ENCODE measurements at places on chromosomes 5 and 9.

DNA sequence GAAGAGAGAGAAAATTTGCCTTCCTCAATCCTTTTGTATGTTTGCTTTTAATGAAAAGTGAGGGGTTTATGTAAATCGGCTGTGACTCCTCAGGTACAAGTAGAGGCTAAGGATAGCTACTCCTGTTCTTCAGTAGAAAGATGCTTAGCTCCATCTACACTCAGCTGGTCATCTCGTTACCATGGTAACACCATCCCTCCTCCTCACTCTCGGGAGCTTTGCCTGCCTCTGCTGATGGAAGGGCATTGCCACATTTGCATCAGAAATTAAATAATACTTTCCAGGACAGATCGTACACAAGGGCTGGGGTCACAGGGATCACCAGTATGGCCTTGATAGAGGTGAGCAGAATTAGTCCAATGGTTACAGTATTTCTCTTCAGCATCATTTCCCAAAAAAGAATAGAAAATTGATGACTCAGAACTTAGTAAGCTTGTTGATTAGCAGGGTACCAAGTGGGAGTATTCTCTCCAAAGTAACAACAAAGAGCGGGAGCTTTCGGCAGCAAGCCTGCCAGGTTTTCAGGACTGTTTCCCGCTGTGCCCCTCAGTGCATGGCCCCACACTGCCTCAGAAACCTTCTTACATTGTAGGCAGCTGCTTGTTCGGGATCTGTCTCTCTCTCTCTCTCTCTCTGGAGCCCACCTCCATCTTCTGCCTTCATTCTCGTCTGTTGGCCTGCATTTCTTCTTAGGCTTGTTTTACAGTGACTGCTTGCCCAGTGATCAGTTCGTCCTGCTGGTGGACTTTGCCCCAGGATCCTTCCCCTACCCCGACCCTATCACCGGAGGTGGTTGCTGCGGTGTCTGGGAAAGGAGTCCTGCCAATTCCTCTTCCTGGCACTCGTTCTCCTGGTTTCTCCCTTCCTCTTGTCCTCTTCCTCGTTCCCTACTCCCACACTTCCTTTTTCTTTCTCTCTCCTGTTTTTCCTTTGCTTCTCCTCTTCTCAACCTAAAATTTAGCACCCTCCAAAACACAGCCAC is 51.9 kb upstream of the SNAPC3 start:
- DNase-seq: no peak

GRCh38 chr5:51465165-51465564 is 81.9 kb downstream of the ISL1 start:
- no peak for DNase-seq

DNA sequence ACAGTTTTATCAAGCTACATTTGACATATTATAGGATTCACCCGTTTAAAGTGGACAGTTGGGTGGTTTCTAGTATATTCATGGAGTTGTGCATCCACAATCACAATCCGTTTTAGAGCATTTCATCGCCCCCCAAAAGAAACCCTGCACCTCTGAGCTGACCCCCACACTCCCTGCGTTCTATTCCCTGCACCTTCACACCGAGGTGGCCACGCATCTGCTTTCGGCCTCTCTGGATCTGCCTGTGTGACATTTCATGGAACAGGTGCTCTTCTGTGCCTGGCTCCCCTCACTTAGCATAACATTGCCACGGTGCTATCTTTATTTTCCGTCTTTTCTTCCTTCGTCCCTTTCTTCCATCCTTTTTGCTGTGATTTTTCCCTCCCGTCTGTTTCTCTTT is 32.7 kb downstream of the HRH2 start:
- DNase-seq: no peak

DNA sequence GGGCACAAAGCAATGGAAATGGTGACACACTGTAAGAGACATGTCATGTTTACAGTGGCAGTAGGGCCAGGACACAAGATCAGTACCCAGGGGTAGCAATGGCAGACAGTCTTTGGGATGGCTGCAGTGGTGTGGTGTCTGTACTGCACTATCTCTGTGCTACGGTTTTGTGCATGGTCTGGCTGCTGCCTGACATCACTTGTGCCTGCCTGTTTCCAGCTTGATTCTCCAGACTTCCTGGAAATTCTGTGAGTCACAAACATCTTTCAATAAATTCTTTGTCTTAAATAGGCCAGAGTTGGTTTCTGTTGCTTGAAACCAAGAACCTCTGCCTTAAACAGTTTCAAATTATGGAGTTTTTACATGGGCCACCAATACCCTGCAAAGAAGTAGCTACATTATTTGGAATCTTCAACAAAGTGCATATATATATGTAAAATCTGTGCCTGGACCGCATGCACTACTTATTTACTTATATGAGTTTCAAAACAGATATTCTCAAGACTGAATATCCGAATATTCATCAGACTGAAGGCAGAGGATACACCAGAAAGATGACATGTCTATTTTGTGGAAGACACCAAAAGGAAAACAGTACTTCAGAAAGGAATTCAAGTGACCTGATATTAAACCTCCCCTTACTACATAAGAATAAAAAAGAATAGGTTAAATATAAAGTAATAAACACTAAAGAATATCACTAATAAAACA is 188.1 kb downstream of the RFX3 start:
- peak; percentile 62 for DNase-seq

- no peak for DNase-seq
Measured at GRCh38 chr5:53034832-53035231, 45.7 kb downstream of the ITGA2 start.

- DNase-seq: no peak
Measured at GRCh38 chr5:135835766-135836165, 1.3 kb downstream of the SLC25A48 start.

DNA sequence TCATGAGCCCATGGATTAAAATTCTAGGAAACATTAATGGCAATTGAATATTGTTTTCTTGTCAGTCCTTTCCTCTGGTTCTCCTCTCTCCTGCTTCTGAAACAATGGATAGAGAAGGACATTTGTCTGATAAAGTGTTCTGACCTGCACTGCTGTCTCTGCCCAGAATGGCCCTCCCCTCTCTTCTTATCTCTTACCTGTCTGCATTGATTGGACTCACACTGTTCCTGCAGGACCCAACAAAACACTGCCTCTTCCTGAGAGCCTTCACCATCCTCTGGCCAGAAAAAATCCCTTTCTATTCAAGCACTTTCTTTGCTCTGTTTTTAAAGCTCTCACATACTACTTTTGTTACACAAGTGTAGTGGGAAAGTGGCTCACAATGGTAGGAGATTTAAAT is 143.8 kb upstream of the DHFR start:
- no peak for DNase-seq

DNA sequence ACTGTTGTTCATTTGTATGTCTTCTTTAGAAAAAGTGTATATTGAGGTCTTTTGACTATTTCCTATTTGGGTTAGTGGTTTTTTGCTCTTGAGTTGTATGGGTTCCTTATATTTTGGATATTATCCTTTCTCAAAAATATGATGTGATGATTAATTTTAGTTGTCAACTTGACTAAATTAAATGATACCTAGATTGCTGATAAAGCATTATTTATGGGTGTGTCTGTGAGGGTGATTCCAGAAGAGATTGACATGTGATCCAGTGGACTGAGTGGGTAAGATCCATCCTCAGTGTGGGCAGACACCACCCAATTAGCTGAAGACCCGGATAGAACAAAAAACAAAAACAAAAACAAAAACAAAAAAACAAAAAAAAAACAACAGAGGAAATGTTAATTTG is 115.1 kb upstream of the KIF2A start:
- DNase-seq: no peak

DNA sequence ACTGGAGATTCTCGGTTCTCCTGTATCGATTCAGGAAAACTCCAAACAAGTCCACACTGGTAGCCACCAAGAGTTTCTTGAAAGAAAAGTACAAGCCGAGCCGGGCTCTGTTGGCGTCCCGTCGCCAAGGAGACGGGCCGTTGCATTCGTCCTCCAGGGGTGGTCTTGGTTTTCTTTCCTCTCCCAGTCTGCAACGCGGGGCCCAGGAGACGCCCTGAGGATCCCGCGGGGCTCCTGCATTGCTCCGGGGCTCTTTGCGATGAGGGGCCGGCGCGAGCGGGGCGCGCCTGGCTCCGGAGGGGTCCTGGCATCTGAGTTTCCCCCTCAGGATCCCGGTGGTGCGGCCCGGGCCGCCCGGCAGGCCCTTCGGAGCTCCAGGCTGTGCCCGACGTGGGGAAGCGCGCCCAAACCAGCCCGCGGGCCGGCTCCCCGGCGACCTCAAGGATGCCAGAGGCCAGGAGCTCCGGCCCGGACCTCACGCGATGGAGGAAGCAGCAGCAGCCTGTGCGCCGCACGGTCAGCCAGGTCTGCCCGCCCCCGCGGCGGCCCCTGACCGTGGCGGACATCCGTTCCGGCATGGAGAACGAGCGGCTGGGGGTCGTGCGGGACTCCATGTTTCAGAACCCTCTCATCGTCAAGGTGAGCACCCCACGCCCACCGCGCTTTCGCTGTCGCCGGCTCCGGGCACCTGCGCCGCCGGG is at the start of gene CFAP77:
CFAP77 (plus strand) TSS at position 384 of the 701 bp plus-strand sequence; CDS start at position 445, 61 bp downstream.
- DNase-seq: peak; percentile 43

GRCh38 chr9:117744369-117744768 is 40.2 kb downstream of the TLR4 start:
- no peak for DNase-seq

GRCh38 chr5:135700731-135701130 is 121.9 kb upstream of the CXCL14 start:
- DNase-seq: no peak

DNA sequence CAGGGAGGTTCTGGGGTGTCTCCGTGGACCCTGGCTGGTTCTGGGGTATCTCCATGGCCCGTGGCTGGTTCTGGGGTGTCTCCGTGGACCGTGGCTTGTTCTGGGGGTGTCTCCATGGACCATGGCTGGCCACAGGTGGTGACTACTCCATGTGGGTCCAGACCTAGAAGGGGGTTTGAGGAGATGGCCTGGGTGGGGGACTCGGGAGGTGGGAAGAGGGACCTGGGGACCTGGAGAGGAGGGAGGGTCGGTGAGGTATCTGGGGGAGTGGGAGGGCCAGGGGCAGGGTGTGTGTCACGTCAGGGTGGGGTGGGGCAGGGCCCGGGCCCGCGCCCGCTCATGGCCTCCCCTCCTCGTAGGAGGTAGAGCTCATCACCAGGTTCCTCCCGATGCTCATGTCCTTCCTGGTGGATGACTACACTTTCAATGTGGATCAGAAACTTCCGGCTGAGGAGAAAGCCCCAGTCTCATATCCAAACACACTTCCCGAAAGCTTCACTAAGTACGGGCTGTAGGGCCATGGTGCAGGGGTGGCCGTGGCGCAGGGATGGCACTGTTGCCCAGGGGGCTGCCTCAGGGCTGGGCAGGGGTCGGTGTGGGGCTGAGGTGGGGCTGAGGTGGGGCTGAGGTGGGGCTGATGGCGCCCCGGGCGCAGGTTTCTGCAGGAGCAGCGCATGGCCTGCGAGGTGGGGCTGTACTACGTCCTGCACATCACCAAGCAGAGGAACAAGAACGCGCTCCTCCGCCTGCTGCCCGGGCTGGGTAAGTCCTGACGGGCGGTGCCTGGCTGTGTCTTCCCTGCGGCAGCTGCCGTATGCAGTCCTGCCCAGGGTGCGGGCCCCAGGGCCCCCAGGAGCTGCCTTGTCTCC is 10.7 kb upstream of the TOR4A start:
- no peak for DNase-seq

GRCh38 chr5:87579678-87580077 is 166.9 kb upstream of the CCNH start:
- DNase-seq: no peak

GRCh38 chr5:95022967-95023695 is 261.8 kb downstream of the MCTP1 start:
- DNase-seq: no peak

DNA sequence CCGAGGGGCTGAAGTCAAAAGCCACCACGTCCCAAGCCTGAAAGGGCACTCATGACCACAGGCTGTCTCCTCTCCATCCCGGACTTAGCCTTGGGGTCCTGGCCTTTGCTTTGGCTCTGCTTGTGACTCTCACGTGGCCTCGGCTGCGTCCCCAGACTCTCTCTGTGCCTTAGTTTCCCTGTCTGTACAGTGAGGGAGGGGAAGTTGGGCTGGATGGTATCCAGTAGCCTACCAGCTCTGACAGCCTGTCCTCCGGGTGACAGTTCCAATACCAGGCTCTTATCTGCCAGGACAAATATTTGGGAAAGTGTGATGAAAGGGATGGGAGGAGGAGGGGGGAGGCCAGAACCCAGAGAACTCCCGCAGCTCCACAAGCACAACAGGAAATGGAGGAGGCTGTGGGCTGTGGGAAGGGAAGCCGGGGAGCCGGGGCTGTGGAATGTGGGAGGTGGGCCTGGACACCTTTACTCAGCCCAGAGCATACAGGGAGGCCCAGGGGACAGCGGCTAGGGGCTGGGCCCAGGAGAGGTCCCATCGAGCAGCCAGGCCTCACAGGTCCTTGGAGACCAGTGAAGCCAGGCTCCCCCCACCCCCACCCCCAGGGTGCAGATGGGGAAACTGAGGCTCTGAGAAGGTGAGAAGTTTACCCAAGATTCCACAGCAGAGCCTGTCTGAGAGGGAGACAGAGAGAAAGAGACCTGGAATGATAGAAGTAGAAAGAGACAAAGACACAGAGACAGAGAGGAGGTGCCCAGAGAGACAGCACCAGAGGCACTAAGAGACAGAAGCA is 18.3 kb downstream of the PDGFRB start:
- no peak for DNase-seq

GRCh38 chr9:134136996-134137299 is 1.1 kb downstream of the WDR5 start:
- no peak for DNase-seq

- DNase-seq: no peak
Measured at GRCh38 chr5:112059579-112060135, 302.7 kb upstream of the NREP start.

DNA sequence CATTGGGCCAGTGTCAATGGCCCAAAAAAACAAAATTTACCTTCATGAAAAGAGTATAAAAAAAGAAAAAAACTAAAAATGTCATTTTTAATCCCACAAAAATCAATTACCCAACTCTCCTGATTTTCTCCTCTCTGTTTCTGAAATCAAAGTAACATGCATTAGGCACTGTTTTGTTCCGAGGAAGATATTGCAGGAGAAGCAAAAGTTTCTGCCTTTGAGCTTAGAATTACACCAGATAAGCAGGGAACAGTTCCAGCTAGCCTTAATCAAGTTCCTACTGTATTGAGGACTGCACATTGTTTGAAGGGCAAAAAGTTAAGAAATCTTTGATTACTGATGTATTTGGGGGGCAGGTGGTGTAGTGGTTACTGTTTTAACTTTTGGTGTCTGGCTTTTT is 1.1 kb upstream of the PRKAA1 start:
- peak; percentile 8 for DNase-seq

- DNase-seq: no peak
Measured at GRCh38 chr9:117232281-117232680, 182.6 kb downstream of the ASTN2 start.

- DNase-seq: no peak
Measured at GRCh38 chr5:38468978-38469706, 87.3 kb downstream of the LIFR start.

GRCh38 chr9:92942688-92943616 is 4.4 kb upstream of the FGD3 start:
- DNase-seq: no peak

DNA sequence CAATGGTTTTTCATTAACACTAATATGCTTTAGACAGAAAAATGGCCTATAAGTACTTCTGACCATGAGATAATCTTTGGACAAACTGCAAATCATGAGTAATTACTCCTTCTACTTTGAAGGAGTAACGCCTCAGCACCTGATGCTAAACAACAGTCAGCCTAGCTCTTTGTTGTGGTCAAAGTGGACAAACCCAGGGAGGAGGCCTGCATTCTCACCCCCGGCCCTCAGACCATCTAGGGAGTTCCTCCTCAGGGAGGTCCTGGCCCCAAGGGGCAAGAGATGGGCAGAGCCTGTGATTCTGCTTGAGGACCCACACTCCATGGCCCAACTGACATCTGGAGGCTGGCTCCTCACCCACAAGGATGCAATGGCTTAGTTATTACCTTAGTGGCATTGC is 48.2 kb upstream of the ANGPTL2 start:
- no peak for DNase-seq
